SW 1271 (cell line): ENCODE measurements at places on chromosomes 3 and 15.

- no peak for DNase-seq
Observed at GRCh38 chr15:68333775-68334470, 56.4 kb downstream of the FEM1B start.

DNA sequence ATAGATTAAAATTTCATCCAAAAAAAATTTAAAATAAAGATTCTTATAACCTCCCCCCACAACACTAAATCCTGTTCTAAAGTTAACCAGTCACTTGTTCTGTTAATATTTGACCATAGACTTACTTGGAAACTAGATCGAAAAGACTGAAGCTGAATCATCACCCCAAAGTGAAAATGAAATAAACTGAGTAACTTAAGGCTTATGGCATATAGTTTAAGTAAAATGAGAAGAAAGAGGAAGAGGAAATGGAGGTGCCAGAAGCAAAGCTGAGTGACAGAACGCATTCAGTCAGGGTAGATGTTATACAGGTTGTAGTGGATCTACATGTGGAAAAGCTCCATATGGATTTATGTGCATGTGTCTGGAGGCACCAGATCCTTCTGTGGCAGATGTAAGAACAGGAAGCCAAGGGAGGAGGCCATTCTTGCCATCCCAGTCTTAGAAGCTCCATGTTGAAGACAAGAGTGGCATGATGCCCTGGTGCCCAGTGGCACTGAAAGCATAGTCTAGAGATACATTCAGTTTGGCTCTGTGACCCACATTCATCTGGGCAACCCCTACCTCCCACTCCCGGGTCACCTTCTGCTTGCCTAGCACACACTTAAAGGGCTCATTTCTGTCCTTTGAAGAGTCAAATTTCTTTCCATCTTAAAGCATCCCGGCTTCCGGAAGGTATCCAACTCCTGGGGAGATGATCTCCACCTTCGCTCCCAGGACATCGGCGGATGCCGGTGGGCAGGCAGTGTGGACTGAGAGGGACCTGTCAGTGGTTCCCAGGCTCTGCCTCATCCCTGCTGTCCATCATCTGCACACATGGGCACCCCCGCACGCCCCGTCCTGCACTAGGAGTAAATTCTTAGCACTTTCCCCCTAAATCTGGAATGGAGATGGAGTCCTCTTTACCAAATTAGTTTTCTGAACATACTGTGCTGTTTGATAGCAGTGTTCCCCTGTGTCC, 90.8 kb downstream of the NEO1 start:
- DNase-seq = no peak

DNA sequence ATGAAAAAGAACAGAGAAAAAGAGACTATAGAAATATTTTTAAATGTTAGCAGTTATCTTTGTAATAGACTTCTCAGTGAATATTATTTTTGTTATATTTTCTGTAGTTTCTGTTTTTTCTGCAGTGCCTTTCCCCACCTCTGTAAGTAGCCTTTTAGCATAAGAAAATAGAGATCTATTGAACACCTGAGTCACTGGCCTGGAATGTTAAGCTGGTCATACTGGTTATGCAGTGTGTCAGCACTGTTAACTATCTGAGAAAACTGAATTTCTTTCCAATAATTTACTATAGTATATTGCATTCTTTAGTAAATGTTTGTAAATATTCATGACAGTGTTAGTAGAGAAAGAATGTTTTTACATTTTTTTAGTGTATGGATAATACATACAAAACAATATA, 79.8 kb downstream of the NECTIN3 start:
- no peak for DNase-seq

- no peak for DNase-seq
Observed at GRCh38 chr3:8094415-8094814, 407.2 kb upstream of the LMCD1 start.
